ENCODE measurements at places on chromosomes 5 and 9.

GRCh38 chr9:18665947-18666346, 192.0 kb downstream of the ADAMTSL1 start:
- DNase-seq: no peak

GRCh38 chr9:16611001-16611400, 259.5 kb downstream of the BNC2 start:
- no peak for DNase-seq

- no peak for DNase-seq
Observed at GRCh38 chr5:176754376-176754973, 55.9 kb upstream of the UNC5A start.

GRCh38 chr9:4088679-4089078, 211.2 kb downstream of the GLIS3 start:
- DNase-seq: no peak

GRCh38 chr9:24479361-24480059, 66.2 kb downstream of the IZUMO3 start:
- no peak for DNase-seq

GRCh38 chr5:113214606-113215323, 220.0 kb downstream of the TSSK1B start:
- DNase-seq: no peak

GRCh38 chr9:129460323-129461261, 160.3 kb downstream of the C9orf50 start:
- DNase-seq: peak; percentile 71

DNA sequence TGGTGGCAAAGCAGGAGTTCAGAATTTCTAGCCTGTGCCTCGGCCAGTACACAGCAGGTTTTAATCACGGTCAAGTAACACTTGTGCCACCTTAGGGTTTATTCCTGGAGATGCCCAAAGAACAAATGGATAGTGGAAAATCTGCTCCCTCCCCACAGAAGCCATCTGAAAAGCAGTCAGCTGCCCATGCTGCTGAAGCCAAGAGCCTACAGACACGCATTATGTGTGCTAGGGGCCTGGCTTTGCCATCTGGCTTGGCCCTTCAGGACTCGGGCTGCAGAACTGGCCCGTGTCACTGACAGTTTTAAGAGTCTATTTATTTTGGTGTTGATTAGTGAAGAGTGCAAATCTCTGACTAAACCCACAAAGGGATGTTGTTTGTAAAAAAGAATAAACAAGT, 11.1 kb downstream of the ARSB start:
- DNase-seq: no peak

DNA sequence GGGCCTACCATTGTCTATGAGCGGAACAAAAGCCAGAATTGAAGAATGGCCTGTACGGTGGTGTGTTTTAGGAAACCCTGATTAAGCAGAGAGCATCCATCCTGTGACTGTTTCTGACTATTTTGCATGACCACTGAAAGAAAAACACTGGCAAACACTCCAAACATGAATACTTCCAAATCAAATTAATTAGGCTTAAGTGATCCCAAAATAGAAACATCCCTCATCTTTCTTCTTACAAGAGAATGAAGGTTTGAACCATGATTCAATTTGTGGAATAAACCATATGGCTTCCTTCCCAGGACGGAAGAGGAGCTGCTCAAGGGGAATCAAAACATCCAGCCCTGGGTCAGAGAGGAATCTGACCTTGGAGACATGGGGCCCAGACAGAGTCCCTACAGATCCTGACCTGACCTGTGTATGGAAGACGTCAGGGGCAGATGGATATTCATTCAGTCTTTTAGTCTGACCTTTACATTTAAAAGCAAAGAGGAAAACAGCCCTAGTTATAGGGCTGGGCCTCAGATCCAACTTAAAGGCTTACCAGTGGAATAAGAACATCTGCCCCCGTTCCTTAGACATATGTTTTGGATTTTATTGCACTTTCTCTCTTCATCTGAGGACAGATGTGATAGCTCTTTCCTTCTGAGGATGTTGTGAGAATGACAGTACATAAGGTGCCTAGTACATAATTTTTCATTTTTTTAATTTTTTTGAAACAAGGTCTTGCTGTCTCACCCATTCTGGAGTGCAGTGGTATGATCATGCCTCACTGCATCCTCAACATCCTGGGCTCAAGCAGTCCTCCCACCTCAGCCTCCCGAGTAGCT, 17.6 kb upstream of the RECK start:
- no peak for DNase-seq

DNA sequence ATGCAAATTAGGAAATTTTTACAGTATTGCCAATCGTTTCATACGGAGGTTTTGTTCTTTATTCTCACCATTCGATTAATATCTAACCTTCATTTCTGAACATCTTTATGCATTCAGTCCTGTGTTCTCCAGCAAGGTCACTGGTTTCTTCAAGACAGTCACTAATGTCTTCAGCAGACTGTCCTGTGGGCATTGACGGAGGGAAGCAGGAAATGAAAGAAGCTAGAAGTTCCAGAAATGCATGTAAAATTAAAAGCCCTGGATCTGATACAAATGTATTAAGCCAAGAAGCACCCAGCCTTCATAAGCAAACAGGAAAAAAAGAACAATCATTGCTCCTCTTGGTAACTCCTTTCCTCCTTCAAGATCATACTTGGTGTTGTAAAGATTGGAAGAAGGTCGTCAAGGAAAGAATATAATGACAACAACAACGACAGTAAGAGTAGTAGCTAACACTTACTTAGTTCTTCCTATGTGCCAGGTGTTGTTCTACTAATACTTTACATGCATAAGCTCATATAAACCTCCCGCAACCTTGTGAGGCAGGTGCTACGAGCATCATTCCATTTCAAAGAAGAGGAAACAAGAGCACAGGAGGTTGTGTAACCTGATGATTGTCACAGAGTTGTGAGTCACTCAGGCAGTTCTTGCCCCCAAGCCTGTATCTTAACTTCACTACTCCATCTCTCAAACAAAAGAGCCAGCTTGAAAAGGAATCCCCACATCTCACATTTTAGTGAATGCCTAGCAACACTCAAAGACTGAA, 59.9 kb upstream of the CER1 start:
- no peak for DNase-seq

DNA sequence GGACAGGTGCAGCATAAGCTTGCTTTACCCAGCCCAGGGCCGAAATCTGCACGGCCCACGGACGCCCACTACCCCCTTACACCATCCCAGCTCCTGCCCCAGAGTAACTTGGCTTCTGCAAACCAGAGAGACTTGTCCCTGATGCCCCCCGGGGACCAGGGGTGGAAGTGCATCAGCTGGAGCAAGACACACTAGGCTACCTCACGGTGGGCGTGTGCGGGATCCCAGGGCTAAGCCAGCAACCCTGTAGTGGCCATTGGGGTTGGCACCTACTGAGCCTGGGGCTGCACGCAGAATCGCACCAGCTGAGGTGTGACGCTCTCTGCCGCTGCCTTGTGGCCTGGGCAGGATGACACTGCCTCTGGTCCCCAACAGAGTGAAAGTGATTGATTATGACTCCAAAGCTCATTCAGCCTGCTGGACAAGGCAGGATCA, 6.1 kb upstream of the ZNF79 start:
- DNase-seq: no peak

DNA sequence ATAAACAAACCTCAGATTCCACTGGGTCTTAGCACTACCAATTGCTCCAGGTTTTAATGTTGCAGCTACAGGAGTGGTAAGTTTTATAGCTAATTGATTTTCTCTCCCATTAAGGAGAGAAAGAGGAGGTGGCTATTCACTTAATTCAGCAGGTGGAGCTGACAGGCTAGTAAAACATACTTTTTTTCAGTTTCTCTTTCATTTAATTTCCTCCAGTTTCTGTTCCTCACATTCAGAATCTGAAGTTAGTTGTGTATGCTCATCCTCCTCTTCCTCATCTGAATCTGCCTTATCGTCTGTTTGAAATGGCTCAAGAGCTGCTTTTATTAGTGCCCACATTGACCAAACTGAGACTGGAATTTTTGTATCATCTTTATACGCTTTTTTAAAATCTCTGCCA, 98.0 kb downstream of the PLPPR1 start:
- DNase-seq: no peak

DNA sequence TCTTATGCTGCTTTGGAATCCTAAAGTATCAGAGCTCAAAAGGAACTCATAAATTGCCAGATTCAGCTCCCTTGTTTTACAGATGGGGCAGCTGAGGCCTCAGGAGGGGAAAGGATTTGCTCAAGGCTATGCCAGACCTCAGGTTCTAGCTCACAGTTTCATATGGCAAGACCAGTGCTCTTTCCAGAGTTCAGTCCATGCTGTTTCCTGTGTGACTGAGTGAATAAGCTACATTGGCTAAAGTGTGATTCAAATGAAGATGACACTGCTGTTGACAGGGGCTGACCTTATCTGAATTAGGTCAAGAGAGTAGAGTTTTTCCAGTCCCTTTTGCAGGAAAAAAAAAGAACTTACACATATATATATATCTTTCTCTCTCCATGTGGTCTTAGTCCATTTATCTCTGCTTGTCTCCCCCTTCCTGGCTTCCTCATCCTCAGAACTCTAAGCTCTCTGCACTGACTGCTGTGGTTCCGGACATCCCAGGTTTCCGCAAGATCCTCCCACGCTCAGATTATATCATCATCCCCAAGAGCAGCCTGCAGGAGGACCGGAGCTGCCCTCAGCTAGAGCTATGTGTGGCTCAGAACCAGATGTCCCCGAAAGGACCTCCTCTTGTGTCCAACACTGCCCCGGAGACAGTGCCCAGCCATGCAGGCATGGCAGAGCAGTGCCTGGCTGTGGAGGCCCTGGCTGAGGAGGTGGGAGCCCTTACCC, 9.3 kb downstream of the HMGXB3 start:
- no peak for DNase-seq

GRCh38 chr9:26513730-26514129, 378.9 kb downstream of the CAAP1 start:
- DNase-seq: no peak

- no peak for DNase-seq
Observed at GRCh38 chr5:94674490-94675382, 56.3 kb downstream of the SLF1 start.

- no peak for DNase-seq
Observed at GRCh38 chr5:93582677-93583438, at the start of gene NR2F1. TSS of gene NR2F1 (plus strand) at chr5:93583222. CDS start at chr5:93585024, 1,802 bp downstream.

- no peak for DNase-seq
Observed at GRCh38 chr5:136061630-136062365, 33.0 kb downstream of the TGFBI start.

DNA sequence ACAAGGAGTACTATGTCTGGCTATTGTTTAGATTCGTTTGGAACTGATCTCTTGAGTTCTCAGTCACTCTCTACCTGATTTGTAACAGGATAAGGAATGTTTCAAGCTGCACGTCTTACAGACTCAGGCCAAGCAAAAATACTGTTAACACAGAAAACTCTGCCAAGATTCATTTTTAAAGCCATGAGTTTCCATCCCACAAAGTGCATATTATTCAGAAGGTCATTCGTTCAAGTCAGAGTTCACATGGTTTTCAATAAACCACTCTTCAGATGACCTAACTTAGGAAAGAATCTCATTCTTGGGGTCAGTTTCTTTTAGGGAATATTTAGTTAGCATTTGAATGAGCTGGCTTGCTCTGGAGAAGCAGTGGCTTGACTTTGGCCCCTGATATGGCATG, 49.3 kb downstream of the F2R start:
- no peak for DNase-seq

Data from stimulated activated CD8-positive, alpha-beta memory T cell treated with anti-CD3 and anti-CD28 coated beads, Interleukin-7, amount 100 ng/mL, for 1 hour (primary cell).